ENCODE measurements at places on chromosomes 16 and 17.

GRCh38 chr17:68347380-68347779 is 56.1 kb downstream of the ARSG start:
- DNase-seq, result no peak

DNA sequence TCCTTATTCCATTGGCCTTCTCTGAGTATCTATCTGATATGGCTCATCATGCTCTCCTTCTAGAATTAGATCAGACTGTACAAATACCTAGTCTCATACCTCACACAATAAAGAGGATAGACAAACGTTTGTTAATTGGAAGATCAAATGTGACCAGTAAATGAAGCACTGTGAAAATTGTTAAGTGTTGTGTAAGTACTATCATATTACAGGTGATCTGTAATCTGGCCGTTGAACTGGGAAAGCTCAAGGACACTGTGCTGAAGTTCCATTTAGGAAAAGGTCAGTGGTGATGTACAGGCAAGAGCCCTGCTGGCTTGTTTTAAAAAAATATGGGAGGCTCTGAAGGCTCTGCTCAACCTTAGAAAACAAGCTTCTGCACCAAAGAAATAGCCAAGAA is 38.5 kb upstream of the CORO6 start:
- DNase-seq, result no peak

DNA sequence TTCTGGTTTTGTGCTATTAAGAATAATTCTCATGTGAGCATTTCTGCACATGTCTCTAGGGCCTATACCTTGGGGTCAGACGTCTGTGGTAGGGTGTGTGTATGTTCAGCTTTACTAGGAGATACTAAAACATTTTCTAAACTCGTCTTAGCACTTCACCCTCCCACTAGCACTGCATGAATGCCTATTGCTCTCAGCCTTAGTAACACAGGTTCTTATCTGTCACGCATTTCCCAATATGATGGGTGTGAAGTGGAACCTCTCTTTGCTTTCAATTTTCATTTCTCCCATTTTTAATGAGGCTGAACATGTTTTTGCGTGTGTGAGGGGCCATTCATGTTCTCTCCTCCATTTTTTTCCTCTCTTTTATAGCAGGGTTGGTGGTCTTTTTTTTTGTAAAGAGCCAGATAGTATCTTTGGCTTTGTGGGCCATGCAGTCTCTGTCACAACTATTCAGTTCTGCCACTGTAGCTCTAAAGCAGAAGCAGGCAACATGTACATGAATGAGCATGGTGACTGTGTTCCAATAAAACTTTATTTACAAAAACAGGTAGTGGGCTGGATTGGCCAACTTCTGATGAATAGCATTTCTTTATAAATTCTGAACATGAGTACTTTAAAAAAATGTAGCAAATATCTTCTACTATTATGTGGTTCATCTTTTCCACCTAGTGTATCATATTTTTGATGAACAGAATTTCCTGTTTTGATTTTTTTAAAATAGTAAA is 354.0 kb downstream of the XYLT1 start:
- DNase-seq, result no peak

GRCh38 chr17:48499735-48500434 is 30.9 kb downstream of the HOXB1 start:
- DNase-seq, result no peak

- no peak for DNase-seq
These were observed 17.2 kb downstream of the SREBF1 start for GRCh38 chr17:17819561-17819995.

GRCh38 chr17:14745541-14745940 is 444.7 kb downstream of the HS3ST3B1 start:
- DNase-seq, result no peak

- no peak for DNase-seq
These were observed 153.6 kb downstream of the C16orf95 start for GRCh38 chr16:87163637-87164036.

DNA sequence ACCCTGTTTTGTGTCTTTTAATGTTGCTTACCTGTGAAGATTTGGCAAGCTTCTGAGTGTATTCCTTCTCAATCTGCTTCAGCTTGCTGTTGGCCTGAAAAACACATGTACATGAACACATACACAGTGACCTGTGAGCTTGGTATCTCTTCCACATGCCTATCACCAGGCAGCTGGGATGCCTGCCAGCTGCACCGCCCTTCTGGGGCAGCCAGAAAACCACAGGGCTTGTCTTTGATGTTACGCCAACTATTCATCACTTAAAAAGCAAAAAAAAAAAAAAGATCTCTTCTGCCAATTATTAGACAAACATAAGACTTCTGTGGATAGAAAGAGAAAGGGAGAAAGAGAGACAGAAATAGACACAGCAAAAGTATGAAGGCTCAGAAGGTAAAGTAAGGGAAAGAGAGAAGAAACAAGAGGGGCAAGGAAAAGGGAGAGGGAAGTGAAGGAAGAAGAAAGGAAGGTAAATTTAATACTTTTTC is 189.2 kb upstream of the AXIN2 start:
- peak; percentile 43 for DNase-seq

DNA sequence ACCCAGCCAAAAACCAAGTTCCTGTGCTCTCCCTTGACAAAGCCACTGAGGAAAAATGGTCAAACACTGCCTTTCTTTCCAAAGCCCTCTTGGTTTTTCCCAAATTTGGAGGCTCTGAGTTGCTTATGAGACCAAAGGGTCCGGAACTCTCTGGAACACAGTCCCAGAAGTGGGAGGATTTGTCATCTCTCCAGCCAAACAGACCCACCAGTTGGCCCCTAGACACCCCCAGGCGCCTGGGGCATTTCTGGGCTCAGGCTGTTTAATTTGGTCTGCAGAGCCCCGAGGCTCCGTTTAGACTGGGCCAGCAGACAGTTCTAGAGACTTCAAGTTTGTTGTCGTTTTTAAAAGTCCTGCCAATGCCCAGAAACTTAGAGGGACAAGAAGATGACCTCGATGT is 239.1 kb downstream of the SEC14L1 start:
- DNase-seq, result no peak

- no peak for DNase-seq
These were observed 22.9 kb downstream of the ADORA2B start for GRCh38 chr17:15967706-15968399.

DNA sequence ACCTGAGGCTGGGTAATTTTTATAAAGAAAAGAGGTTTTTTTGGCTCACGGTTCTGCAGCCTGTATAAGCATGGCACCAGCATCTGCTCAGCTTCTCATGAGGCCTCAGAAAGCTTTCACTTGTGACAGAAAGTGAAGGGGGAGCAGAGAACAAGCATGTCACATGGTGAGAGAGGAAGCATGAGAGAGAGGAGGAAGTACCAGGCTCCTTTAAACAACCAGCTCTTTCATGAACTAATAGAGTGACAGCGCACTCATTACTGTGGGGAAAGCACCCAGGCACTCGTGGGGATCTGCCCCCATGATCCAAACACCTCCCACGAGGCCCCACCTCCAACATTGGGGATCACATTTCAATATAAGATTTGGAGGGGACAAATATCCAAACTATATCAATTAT is 86.8 kb downstream of the USP32 start:
- no peak for DNase-seq

DNA sequence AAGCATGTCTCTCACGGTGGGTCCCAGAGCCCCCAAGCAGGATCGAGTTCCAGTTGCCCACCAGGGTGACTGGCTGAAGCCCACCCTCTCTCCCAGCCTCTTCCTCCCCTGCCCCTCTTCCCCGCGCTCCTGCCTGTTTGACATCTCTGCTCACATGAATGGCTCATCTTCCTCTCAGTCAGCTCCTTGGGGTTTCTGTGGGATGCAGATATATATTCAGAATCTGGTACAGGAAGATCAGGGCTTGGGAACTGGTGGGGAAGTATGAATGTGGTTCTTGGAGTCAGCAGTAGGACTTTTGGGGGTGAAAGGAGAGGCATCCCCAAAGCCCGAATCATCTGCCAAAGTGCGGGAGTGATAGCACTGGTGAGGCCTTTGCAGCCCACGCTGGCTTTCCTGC is 158.9 kb upstream of the CIBAR2 start:
- no peak for DNase-seq

DNA sequence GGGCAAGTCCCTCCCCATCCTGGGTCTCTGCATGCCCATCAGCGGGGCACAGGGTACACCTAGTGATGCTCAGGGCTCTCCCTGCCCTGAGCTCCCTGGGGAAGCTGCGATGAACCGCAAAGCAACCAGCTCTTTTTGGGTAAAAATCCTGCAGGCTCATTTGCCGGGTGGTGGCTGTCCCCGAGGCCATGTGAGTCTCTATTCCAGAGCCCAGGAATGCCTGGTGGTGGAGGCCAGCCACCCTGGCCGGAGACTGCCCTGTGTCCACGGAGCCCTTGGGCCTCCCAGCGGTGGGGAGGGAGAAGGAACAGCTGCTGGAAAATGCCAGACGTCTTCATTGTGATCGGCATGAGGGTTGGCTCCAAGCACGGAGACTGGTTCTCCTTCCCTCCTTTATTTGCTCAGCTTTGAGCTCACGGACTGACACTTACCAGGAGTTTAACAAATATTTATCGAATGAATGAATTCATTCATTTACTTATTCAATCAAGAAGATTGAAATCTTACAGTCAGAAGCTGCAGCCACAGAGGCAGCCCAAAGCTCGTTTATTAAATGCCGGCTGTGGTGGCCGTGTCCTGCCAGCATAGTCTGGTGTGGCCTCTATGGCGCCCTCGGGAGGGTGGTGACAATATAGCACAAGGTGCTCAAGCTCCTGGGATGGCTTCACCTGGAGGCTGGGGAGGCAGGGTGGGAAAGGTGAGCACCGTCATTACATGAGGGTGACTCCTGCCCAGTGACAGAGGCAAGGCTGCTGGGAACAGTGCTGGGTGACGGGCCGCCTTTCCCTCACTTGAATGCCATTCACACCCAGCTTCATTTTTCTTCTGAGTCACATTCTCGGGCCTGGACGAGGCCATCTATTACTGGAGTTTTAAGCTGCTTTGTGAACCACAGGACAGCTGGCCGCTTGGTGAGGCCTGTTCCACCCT is 31.1 kb upstream of the JPH3 start:
- no peak for DNase-seq

DNA sequence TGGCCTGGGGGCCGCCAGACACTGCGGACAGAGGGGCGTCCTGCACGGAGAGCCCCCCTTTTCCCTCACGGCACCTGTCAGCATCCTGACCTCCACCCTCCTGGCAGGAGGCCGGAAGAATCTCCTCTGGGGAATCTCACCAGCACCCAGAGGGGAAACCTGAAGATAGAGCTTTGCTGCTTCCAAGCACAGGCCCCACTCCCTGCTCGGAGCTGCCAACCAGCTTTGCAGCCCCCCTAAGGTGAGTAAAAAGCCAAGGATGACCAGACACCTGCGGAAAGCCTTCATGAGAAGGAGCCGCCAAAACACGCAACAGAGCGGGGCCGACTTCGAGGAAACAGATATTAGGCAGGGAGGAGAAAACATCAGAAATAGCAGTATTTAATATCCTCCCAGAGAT is 3.4 kb upstream of the RBFOX3 start:
- no peak for DNase-seq

DNA sequence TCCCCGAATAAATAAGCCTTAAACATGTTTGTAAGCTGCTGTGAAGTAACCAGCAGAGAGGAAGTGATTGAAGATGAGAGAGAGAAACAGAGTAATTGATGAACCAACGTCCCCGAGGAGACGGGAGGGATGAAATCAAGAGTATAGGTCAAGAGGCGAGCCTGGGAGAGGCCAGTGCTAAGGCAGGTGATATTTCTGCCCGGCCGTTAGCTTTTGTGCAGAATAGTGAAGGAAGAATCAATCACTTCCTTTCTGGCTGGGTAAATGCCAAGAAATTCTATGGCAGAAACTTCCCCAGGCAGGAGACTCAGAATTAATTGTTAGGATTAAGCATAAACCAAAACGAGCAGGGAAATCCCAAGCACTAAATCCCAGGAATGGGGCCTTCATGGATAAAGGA is 273.8 kb downstream of the CDH13 start:
- no peak for DNase-seq

- DNase-seq, result no peak
These were observed 1.2 kb upstream of the KRT17 start for GRCh38 chr17:41625602-41626001.

- DNase-seq, result no peak
These were observed 605 bp downstream of the NLRP1 start for GRCh38 chr17:5583426-5584382.

DNA sequence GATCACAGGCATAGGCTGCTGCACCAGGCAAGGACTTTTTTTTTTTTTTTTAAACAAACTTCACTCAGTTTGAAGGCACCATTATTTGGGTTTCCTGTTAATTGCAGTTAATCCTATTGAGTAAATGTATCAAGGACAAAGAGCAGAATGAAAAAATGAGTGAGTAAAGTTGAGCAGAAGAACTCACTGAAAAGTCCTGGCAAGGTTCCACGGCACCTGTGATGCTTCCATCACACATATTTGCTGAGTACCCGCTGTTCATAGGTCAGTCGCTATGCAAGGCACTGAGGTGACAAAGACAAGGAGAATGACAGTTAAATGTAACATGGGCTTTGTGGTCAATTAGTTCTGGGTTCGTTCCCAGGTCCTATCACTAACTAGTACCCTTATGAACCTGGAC is 670.0 kb downstream of the MAF start:
- DNase-seq, result no peak

DNA sequence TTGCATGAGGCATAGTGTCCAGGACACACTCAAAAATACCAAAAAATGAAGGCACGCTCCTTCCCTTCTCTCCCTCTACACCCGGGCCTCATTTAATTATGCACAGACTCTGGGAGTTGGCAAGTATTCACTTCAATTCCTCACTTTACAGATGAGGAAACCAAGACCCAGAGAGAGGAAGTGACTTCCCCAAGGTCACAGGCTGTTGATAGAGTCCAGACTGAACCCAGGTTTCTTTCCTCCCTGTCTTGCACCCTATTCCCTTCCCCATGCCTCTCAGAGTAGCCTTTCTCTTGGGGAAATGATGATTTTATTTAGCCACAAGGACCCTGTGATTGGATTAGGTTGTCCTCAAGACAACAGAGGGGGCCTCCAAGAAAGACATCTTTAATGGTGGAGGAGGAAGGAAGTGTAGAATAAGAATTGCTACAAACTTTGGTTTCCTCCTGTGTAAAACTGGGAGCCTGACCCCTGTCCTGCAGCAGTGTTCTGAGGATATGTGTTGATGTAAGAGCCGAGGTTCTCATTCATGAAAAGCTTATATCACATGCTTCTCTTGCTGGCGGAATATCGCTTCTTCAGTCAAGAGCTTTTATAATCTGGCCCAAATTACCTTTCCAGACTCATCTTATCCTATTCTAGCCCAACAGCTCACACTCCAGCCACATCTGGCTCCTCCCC is 48.8 kb upstream of the SIAH1 start:
- DNase-seq, result no peak

DNA sequence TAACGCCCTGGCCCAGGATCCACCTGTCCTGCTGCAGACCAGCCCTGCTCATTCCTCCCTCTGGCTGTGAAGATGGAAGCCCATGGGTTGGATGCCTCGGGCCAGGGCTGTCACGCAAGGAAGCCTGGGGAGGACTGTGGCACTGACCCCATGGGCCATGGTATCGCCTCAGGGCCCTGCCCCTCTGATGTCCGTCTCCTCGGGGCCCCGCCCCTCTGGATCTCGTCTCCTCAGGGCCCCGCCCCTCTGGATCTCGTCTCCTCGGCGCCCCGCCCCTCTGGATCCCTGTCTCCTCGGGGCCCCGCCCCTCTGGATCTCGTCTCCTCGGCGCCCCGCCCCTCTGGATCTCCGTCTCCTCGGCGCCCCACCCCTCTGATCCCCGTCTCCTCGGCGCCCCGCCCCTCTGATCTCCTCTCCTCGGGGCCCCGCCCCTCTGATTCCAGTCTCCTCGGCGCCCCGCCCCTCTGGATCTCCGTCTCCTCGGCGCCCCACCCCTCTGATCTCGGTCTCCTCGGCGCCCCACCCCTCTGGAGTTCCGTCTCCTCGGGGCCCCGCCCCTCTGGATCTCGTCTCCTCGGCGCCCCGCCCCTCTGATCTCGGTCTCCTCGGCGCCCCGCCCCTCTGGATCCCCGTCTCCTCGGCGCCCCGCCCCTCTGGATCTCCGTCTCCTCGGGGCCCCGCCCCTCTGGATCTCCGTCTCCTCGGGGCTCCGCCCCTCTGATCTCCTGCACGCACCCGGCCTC is 24.0 kb downstream of the METRNL start:
- DNase-seq, result no peak

Data from activated T-helper 1 cell treated with Interleukin-2 at 50 U/mL for 16 hours (primary cell).